ENCODE measurements at places on chromosomes 4 and X.

DNA sequence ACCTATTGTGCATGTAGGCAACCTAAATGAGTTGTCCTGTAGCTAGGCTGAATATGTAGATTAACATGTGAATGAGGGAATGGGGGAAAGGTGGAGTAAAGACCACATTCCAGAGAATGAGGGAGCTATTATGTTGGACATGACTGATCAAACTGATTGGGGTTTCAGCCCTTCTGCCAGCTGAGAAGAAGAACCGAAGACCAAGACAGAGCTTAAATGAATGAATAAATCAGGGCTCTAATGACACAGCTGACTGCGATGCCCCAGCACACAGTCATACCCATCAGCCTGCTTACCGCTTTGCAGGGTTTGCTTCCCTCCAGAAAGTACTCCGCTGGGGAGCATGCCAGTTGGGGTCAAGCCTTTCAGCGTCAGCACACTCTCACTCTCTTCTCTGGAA lies 315.4 kb downstream of the PPP3CA start:
- no peak for DNase-seq
- peaks cover 5% of the 10 kb centered on the region for H3K4me1 ChIP-seq
- H3K36me3 ChIP-seq = peaks cover 23% of the 10 kb centered on the region
- H3K27ac ChIP-seq = no peak overlapping the region
- H3K27me3 ChIP-seq = no peaks in the 10 kb centered on the region

DNA sequence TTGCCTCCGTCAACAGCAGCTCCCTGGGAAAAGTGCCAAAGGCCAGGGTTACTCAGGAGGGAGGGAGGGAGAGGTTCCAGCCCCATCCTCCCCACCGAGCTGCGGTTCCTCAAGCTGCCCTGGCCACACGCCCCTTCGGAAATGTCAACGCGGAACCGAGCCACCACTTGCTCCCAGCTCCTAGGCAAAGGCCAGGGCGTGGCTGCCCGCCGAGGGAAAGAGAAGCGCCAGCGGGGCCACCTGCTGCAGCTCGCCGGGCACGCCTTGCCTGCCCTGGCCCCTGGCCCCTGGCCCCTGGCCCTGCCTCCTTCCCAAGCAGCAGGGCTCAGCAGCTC lies 15.3 kb downstream of the SLC6A8 start:
- DNase-seq = peak; percentile 77
- no peak overlapping the region for H3K4me3 ChIP-seq
- H3K27ac ChIP-seq = no peak overlapping the region
- H3K27me3 ChIP-seq = no peaks in the 10 kb centered on the region

GRCh38 chr4:38538517-38538916 lies 125.5 kb upstream of the KLF3 start:
- no peaks in the 10 kb centered on the region for H3K4me1 ChIP-seq
- H3K27me3 ChIP-seq = no peaks in the 10 kb centered on the region
- no peak overlapping the region for H3K27ac ChIP-seq
- no peak for DNase-seq

DNA sequence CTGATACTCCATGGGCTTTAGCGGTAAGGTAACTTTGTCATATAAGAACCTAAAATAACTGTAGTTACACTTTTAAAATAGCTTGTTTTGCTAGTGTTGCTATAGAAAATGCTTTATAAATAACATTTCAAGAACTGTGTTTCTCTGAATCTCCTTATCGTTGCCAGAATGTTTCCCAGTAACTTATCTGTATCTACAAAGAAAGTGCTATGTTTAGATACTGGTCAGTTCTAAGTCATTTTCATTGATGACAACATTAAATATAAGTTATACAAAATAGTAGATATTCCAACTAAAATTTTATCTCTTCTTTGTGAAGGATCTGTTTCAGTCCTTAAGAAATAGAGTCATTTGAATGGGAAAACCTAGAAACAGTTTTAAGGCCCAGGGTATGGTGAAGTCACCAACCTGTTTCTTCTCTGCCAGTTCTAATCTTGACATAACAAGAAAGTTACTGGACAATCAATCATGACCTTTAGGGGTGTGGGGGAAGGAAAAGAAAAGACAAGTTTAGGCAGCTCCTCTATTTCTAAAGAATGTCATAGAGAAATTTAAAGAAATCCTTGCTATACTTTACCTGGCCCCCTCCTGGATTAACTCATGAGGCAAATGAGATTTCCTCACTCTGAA lies 425.9 kb downstream of the RPA4 start:
- no peaks in the 10 kb centered on the region for H3K4me1 ChIP-seq
- no peak overlapping the region for H3K27ac ChIP-seq
- H3K36me3 ChIP-seq = peaks cover 5% of the 10 kb centered on the region
- DNase-seq = no peak

DNA sequence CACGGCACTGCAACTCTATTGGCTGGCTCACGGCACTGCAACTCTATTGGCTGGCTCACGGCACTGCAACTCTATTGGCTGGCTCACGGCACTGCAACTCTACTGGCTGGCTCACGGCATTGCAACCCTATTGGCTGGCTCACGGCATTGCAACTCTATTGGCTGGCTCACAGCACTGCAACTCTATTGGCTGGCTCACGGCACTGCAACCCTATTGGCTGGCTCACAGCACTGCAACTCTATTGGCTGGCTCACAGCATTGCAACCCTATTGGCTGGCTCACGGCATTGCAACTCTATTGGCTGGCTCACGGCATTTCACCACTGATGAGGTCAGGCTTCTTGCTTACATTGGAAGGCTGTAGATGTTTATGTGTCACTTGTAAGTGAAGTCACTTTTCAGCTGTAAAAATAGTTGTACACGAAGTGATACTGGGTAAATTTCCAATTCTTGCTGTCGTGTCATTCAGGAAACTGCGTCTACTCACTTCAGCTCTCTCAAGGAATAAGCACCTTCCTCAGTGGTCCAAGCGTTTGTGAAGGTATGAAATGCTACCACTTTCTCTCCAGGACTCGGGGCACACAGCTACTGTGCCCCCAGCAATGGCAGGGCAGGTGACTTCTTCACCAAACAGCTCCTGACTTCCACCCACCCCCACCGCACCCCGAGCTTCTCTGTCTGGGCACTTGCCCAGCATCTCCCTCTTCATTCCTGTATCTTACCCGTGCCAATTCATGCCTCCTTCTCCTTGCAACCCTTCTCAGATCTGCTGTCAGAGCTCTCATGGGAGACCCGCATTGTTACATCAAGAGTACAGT lies 141.3 kb downstream of the AFAP1 start:
- no peaks in the 10 kb centered on the region for H3K27me3 ChIP-seq
- no peaks in the 10 kb centered on the region for H3K4me1 ChIP-seq
- H3K4me3 ChIP-seq = no peak overlapping the region
- H3K36me3 ChIP-seq = peaks cover 38% of the 10 kb centered on the region
- no peak for DNase-seq

GRCh38 chr4:1783970-1784369 lies 9.1 kb upstream of the FGFR3 start:
- peaks cover 3% of the 10 kb centered on the region for H3K4me1 ChIP-seq
- H3K36me3 ChIP-seq = no peaks in the 10 kb centered on the region
- no peak overlapping the region for H3K4me3 ChIP-seq
- no peaks in the 10 kb centered on the region for H3K27me3 ChIP-seq
- H3K27ac ChIP-seq = no peak overlapping the region
- no peak for DNase-seq

- no peaks in the 10 kb centered on the region for H3K4me1 ChIP-seq
- no peak overlapping the region for H3K27ac ChIP-seq
- H3K4me3 ChIP-seq = no peak overlapping the region
- H3K36me3 ChIP-seq = no peaks in the 10 kb centered on the region
Measured at GRCh38 chr4:35038079-35038805, 1206.1 kb downstream of the ARAP2 start.

GRCh38 chr4:168690199-168690598 lies 193.3 kb downstream of the PALLD start:
- no peak for DNase-seq
- H3K4me3 ChIP-seq = no peak overlapping the region
- no peaks in the 10 kb centered on the region for H3K4me1 ChIP-seq
- H3K36me3 ChIP-seq = no peaks in the 10 kb centered on the region

GRCh38 chr4:38902695-38903094 lies 35.1 kb downstream of the FAM114A1 start:
- peak; percentile 47 for DNase-seq
- no peak overlapping the region for H3K27ac ChIP-seq
- H3K4me3 ChIP-seq = no peak overlapping the region
- peaks cover 25% of the 10 kb centered on the region for H3K36me3 ChIP-seq
- H3K27me3 ChIP-seq = no peaks in the 10 kb centered on the region
